ENCODE measurements at places on chromosomes 16 and 17.

GRCh38 chr17:56910509-56911235, 3.2 kb downstream of the TRIM25 start:
- no peak for DNase-seq

DNA sequence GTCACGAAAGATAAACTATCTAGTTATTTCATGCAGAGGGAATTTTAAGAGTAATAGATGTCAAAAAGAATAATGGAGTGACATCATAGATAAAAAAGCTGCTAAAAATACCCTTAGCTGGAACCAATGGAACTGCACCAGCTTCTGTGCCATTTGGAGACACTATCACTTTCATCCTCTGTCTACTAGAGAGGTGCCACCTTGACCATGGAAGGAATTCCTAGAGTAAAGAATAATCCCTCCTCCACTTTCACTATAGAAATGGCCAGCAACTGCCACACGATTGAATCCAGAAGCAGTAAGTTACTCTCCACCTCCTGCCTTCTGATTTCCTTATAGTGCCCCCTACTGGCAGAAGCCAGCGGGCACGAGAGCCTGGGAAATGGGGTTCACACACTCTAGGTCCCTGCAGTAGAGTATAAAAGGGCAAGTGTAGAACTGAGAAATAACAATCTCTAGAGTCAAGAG, 2.8 kb upstream of the ALDH3A2 start:
- DNase-seq: no peak

GRCh38 chr17:4023220-4023619, 59.0 kb upstream of the ATP2A3 start:
- no peak for DNase-seq

DNA sequence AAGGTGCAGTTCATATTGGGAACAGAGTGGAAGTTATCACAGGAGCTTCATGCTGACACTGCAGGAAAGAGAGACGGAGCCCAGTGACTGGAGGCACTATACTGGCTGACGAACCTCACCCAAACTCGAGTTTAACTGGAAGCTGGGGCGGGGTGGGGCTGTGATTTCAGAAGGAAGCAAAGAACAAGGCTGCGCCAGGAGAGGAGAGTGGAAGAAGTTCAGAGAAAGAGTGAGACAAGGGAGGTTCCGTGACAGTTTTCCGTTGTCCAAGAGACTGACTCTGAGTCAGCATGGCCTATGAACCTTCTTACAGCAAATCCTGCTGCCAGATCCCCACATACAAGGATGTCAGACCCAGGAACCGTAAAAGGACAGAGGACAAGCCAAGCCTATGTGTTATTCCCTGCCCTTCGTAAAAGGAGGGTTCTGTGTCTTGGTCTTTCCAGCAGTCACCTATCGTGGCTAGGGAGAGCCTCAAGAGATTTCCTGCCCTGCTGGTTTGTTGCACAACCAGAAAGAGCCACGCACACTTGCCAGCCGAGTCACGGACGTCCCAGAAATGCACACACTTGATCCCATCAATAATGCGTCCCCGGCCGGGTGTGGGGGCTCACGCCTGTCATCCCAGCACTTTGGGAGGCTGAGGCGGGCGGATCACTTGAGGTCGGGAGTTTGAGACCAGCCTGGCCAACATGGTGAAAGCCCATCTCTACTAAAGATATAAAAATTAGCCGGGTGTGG, 5.1 kb downstream of the PITPNA start:
- DNase-seq: no peak

- DNase-seq: no peak
These were observed 3.4 kb upstream of the SLC38A10 start for GRCh38 chr17:81298325-81298990.

DNA sequence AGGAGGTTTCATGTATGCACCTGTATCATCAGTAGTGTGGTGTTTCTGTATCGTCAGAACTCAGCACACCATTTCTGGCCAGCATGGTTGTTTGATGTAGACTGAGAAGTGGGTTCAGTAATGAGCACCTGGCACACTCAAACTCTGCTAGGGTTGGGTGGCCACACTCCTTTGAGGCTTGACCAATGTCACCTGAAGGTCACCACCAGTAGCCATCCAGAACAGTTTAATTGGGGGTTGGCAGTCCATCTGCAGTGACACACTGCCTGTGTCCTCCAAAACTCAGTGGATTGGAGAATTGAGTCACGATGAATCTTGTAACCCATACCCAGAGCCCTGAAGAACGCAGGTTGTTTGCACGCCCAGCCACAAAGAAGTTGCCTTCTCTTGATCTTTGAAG, 86.8 kb upstream of the HSBP1 start:
- no peak for DNase-seq

DNA sequence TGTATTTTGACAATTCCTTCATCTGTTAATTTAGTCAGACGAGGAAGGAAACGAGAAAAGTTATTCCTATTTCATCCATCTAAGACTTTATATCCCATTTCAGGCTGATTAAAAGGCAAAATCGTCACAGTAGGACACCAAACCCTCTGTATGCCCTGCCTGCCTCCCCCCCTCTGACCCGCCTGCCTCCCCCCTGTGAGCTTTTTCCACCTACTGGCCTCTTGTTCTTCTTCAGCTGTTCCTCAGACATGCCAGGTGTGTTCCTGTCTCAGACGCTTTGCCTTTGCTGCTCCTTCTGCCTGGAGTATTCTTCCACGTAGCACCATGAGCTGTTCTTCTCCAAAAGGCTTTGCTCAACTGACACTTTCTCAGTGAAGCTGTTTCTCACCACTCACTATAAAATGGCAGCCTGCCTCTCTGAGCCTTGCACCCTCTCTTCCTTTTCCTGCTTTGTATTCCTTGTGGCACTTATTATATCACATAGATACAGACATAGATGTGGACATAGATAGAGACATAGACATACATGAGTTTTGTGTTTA, 723.4 kb downstream of the MAF start:
- no peak for DNase-seq

DNA sequence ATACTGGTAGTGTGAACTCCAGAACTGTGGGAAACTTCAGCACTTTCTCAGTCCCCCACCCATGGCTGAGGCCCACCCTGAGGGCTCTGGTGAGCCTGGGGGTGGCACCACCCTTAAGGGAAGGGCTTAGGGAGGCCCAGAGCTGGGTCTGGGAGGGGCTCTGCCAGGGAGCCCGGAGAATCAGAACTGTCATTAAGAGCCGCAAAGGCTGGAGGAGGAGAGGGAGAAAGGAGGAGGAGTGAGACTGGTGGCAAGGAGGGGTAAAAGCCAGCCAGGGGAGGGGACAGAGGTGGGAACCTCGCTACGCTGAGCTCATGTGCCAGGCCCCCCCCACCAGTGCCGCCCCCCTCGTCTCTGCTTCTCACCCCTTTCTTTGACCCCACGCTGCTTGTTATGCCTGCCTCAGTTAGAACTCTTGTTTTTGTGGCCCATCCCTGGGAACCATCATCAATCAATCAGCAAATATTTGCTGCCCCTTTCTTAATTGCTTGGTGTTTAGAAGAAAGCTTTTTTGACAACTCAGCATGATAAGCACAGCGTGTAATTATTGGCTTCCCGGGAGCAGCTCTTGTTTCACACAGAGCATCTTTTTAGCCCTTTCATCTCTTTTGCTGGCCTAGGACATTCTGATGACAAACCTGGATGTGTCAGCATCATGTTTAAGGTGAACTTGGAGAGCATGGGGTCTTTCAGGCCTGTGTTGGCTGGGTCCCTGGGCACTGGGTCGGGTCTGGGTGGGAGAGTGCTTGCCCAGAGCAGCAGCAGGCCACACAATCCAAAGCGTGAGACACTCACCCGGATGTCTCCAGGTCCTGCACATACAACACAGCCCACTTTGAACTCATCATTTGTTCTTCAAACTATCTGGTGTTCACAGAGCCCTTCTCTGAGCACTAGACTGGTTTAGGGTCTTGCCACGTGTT, 77.7 kb downstream of the NETO2 start:
- DNase-seq: no peak

DNA sequence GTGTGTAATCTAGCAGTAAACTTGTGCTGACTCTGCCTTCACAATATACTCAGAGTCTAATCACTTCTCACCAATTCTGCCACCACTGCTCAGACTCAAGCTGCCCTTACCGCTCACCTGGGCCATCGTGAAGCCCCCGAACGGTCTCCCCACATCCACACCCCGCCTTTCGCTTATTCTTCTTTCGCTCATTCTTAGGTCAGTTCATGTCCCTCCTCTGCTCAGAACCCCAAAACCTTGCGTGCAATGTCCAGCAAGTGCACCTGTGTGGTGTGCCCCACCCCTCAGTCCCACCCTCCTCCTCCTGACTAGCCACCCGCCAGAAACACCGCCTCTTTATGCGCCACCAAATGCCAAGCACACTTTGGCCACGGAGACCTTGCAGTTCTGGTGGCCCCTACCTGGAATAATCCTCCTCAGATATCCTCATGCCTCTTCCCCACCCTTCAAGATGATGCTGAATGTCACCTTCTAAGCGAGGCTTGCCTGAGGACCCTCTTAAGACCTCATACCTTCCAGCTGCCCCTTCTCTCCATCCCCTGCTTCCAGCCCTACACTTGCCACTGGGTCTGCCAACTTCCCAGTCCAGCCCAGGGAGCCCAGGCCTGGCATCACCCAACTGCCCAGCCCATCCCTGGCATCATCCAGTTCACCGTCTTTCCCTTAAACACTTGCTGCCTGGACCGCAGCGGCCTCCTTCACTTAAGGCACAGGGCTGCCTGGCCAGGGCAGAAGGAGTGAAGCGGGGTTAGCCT, 34.3 kb upstream of the RBFOX3 start:
- DNase-seq: no peak

DNA sequence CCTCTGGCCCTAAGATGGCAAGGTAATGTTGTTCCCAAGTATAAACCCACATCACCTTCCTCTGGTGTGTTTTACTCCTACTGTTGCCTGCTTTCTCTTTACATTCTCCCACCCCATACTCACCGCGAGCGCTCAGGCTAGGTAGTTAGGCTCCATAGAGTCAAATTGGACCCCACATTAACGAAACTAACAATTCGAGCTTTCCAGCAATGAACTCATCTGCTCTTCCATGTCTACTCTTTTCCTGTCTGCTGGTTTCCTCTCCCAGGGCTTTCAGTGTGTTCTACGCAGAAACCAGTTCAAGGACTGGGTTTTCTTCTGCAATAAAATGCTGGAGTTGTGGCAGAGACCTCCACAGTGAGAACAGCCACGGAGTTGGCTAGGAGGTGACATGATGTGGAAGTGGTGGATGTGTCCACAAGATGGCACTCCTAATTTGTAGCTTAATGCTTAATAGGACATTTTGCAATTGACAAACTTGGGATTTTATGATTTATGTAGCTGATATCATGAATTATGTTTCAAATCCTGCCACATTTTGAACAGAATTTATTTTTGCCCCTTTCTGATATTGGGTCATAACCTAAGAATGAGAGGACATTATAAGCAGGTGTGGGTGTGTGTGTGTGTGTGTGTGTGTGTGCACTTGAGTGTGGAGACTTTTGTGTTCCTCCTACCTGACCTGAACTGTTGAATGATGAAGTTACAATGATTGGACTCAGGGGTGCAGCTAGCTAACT, 2.2 kb upstream of the UQCRC2 start:
- DNase-seq: no peak

- no peak for DNase-seq
These were observed 9.9 kb upstream of the TBKBP1 start for GRCh38 chr17:47684025-47684424.
